ENCODE measurements at places on chromosomes 12 and 14.

GRCh38 chr12:84397846-84398245, 514.8 kb downstream of the SLC6A15 start:
- no peak for DNase-seq

- DNase-seq, result no peak
These were observed 1.9 kb downstream of the EGLN3 start for GRCh38 chr14:33948869-33949408.

GRCh38 chr12:46209170-46209569, 59.7 kb downstream of the SLC38A1 start:
- DNase-seq, result no peak

GRCh38 chr12:122160761-122161160, 13.3 kb downstream of the IL31 start:
- DNase-seq, result no peak

- DNase-seq, result no peak
These were observed 10.0 kb downstream of the LHX5 start for GRCh38 chr12:113461666-113462065.

GRCh38 chr12:79056775-79057174, 192.2 kb downstream of the SYT1 start:
- no peak for DNase-seq

DNA sequence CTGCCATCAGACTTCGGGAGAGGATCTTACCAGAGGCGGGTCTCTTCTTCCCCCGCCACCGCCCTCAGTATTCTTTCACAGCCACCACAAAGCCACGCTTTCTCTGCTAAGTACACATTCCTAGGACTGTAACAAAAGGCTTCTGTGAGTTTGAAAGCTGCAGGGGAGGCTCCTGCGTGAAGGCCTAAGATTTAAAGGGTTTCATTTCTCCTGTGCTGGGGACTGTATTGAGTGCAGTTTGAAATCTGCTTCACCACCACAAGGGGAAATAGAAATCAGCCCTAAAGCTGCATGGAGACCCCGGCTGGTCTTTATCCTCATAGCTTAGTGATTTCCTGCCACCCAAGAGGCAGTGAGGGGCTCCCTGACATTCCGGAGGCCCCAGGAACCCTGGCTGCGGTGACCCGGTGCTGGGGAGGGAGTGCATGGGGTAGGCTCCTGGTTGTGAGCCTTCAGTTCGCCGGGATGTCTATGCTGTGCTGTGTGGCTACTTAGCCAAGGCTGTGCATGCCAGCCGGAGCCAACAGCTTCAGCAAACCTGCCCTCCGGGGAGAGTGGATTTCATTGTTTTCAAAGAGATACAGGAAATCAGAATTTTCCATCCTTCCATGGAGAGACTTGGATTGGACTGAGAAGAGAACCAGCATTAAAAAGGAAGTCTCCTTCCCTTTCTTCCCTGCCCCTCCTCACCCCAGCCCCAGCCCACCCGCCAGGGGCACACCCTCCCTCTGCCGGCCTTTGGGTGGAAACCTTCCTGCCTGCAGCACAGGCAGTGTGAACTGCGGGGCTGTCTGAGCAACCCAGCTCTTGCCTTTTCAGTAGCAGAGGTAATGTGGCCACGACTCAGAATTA, 163.3 kb downstream of the ETV6 start:
- DNase-seq, result peak; percentile 51

- no peak for DNase-seq
These were observed 18.6 kb upstream of the TMEM106C start for GRCh38 chr12:47944685-47945340.

DNA sequence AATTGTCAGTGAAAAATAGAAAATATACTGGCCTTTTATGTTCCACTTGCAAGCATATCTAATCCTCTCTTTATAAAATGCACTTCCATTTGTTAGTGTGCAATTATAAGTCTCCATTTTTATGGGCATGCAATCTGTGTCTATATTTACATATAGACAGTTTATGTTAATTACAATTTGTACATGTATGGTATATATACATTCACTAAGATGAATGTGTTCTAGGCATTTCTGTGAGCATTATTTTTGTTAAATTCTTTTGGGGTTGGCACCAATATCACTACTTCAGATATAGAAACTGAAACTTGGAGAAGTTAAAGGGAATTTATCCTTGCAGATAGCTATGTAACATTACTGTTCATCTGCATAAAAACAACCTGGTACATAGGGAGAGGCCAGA, 470.8 kb upstream of the LMO3 start:
- DNase-seq, result no peak

- DNase-seq, result peak; percentile 44
These were observed 233.5 kb downstream of the EFCAB11 start for GRCh38 chr14:89720741-89721729.

DNA sequence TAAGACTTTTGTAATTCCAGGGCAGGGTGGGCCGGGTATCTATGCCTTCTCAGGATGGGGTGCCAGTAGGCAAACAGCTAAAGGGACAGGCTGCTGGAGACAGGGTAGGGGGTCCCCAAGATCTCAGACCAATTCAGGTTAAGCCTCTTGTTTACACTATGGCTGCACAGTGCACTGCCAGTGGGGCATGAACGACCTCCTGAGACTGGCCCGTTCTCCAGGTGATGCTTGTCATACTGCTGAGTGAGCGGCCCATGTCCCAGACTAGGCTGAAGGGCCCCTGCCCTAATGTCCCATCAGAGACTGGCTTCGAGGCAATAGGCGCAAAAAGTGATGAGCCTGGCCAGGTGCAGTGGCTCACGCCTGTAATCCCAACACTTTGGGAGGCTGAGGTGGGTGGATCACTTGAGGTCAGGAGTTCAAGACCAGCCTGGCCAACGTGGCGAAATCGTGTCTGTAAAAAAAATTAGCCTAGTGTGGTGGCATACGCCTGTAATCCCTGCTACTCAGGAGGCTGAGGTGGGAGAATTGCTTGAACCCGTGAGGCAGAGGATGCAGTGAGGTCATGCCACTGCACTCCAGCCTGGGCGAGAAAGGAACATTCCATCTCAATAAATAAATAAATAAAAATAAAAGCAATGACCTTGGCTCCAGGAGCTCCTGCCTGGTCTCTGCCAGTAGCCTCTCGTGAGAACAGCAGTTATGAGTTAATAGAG, 12.6 kb downstream of the SLC25A29 start:
- DNase-seq, result no peak

GRCh38 chr14:37443461-37443860, 151.6 kb downstream of the FOXA1 start:
- no peak for DNase-seq

DNA sequence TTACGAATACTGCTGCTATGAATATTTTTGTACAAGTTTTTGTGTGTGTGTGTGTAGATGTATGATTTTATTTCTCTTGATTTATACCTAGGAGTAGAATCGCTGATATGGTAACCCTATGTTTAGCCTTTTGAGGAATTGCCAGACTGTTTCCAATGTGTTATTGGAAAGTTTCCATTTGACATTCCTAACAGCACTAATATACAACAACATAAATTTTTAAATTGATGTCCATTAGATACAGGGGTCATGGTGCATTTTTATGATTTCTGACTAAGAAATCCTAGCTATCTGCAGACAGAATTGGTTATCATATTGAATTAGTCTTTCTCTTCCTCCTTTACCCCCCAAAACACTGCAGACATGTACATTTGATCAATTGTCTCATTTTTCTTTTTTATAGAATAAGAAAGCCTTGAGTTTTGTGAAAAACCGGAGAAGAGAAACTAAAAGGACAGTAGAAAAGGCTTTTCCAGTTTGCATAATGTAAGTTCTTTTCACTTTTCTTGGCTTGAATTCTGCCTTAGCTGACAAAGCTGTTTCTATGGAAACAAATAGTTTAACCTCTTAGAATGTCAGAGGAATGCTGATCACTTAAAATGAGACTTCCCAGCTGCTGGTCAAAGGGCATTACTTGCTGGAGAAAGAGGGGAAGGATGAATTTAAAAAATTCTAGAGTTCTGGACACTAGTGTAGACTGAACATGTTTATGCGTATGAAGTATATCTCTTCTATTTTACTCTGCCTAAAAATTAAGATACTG, 28.2 kb downstream of the PALS1 start:
- DNase-seq, result no peak

DNA sequence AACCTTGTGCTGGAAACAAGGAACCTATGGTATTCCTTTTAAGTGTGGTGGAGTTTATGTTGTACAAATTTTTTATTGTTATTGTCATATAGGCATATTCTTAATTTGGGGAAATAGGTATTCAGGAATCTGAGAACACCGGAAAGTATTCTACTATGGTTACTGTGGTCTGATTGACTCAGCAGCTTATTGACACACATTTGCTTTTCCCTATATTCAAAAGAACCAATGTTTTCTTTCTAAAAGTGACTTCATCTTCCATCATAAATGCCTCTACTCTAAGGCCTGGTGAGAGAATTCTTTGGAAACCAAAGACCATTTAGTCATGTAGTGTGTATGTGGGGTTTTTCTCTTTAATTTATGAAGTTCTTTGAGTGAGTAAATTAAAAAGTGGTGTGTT, 474.8 kb downstream of the TMTC2 start:
- no peak for DNase-seq

DNA sequence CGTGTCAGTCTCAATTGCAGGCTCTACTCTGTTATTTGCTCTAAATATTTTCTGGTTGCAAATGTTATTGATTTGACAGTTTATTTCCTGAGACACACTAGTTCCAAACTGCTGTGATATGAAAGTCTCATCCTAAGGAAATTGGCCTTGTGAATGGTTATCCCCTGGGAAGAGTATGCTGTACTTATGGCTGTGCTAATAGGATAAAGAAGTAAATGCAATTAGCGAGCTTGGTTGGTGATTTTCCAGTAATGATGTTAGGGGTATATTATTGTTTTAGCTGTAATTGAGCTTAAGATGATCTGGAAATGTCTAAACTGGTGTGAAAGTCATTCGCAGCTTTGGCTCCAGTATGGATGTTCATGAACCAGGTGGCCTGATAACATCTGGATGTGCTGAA, 197.9 kb downstream of the SUDS3 start:
- DNase-seq, result no peak

GRCh38 chr12:125110641-125111360, 45.6 kb downstream of the AACS start:
- DNase-seq, result no peak

DNA sequence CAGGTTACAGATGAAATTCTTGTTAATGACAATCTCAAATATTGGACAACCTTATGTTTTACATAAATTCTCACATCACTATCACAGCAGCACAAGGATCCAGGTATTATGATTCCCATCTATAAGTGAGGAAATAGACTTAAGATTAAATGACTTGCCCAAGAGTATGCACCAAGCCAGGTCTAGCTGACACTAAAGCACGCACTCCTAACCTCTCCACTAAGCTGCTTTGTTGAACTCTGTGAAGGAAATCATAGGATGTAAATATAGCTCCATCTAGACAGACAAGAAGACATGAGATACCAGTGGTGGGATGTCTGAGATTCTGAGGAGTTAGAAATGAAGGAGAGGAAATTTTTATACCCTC, 87.9 kb downstream of the PHLDA1 start:
- DNase-seq, result no peak

DNA sequence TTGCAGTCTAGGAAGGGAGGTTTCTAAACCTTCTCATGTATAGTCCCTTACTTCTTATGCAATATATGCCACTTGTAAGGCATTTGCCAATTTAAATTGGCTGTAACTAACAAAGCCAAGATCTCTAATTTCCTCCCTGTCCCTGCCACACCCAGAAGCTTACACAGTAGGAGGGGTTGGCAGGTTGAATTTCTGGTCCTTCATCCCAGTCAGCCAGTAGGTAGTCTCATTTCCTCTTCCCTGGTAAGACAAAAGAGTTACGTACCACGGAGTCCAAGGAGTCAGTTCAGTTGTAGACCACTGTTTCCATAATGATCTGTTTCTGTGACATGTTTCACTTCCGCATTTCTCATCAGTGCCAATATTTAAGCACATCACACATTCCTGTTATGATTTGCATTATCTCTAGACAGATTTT, 47.0 kb upstream of the PLBD1 start:
- no peak for DNase-seq

- no peak for DNase-seq
These were observed 7.0 kb downstream of the CORO1C start for GRCh38 chr12:108724054-108724889.

DNA sequence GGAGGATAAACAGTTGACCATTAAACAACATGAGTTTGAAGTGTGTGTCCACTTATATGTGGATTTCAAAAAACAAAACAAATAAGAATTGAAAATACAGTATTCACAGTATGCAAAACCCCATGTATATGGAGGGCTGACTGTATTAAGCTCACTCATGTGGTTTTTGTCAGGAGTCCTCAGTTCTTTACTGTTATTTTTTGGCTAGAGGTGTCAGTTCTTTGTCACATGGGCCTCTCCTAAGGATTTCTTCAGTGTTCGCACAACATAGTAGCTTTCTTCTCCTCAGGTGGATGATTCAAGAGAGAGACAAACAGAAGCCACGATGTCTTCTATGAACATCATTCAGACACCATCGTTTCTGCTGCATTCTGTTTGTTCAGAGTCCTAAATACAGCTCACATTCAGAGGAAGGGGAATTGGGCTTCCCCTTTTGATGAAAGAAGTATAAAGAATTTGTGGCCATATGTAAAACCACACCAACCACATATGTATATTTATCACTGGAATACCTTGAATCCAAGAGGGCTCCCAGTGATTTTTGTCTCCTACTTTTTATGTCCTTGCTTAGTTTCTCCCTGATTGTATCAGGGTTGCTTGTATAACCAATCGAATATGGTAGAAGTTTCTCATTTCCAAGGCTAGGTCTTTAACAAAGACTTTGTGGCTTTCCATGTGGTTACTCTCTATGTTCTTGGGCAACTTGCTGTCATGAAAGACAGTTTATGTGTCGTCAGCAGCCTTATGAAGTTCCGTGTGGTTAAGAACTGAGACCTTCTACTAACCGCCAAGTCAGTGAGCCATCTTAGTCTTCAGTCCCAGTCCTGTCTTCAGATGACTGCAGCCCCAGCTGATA, 18.9 kb downstream of the MNAT1 start:
- no peak for DNase-seq

GRCh38 chr14:40630471-40630870, 976.2 kb upstream of the LRFN5 start:
- no peak for DNase-seq

GRCh38 chr12:76544601-76545261, 14.8 kb downstream of the OSBPL8 start:
- DNase-seq, result no peak

- no peak for DNase-seq
These were observed 1.1 kb downstream of the BRI3BP start for GRCh38 chr12:124994437-124994975.

- DNase-seq, result no peak
These were observed 30.3 kb downstream of the TESPA1 start for GRCh38 chr12:54954228-54954627.

DNA sequence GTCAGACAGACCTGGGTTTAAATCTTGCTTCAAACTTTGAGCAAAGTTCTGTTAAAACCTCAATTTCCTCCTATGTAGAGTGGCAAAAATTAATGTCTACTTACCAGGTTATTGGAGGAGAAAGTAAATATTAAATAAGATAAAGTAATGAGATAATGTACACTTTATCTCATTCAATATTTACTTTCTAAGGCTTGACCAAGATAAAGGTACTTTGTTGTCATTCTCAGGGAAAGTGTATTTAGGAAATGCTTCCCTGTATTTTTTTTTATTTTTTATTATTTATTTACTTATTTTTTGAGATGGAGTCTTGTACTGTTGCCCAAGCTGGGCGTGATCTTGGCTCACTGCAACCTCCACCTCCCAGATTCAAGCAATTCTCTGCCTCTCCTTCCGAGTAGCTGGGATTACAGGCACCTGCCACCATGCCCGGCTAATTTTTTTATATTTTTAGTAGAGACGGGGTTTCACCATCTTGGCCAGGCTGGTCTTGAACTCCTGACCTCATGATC, 4.7 kb downstream of the FAM161B start:
- no peak for DNase-seq

GRCh38 chr12:62640910-62641448, 174.4 kb downstream of the MON2 start:
- DNase-seq, result no peak
